NCI-H1930 (cell line): ENCODE measurements at places on chromosomes 3 and 15.

- DNase-seq, result no peak
Observed at GRCh38 chr3:24315971-24316370, 178.7 kb downstream of the THRB start.

DNA sequence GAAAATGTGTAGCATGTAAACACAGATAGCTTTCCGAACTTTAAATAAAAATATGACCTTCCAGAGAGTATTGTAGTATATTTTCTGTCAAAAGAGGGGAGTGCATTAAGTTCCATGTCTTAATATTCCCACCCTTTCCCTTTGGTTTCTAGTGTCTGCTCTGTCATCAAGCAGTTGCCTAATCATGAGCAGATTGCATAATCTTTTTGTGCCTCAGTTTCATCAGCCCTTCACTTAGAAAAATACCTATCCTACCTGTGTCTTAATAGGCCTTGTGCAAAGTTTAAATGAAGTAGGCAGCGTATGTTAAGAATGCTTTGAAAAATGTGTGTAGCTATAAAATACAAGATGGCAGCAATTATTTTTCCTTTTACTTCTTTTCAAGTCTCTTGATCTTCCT, 52.8 kb downstream of the CALML4 start:
- DNase-seq, result no peak

GRCh38 chr3:8743021-8743601, 9.5 kb downstream of the CAV3 start:
- no peak for DNase-seq

DNA sequence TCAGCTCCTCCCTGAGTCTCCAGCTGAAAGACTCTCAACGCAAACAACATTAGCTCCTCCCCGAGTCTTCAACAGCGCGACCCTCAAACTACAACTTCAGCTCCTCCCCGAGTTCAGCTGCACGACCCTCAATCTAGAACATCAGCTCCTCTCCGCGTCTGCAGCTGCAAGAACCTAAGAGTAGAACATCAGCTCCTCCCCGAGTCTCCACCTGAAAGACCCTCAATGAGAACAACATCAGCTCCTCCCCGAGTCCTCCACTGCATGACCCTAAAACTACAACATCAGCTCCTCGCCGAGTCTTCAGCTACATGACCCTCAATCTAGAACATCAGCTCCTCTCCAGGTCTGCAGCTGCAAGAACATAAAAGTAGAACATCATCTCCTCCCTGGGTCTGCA, 78.3 kb downstream of the TFRC start:
- DNase-seq, result no peak

- DNase-seq, result no peak
Observed at GRCh38 chr15:70597056-70597603, 166.2 kb downstream of the UACA start.

- no peak for DNase-seq
Observed at GRCh38 chr3:127083778-127084397, 101.0 kb downstream of the PLXNA1 start.

- DNase-seq, result no peak
Observed at GRCh38 chr15:78630886-78631633, 9.9 kb downstream of the CHRNB4 start.

- no peak for DNase-seq
Observed at GRCh38 chr15:99720533-99720932, 12.7 kb downstream of the LYSMD4 start.

DNA sequence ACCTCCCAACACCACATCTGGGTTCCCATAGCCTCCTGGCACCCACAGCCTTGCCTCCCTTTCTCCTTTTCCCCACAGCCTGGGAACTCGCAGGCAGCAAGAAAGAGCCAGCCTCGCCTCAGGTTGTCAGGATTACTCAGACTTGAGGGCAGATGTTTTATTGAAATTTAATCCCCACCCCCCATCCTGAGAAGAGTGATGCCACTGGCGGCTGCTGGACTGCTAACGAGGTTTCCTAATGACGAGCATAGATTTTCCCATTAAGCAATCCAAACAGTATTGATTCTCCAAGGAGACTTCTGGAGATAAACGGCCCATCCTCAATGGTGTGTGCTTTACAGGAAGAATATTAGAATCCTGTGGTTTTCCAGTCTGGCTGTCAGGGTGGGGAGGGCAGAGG, 13.7 kb downstream of the SHF start:
- no peak for DNase-seq

DNA sequence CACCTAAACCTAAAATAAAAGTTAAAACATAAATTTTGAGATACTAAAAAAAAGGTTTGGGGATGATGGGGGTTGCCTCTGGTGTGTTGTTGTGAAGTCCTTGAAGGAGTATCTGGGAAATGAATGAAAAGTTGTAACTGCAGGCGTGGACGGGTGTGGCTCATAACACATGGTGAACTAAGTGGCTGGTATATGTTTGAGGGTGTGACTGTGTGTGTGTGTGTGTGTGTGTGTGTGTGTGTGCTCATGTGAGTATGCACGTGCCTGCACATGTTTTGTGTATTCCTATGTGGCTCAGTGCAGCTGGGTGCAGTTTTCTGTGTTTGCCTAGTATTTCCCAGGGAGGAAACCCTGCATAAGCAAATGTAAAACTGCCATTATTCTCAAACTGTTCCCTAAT, 229.9 kb upstream of the TRIM42 start:
- DNase-seq, result no peak

DNA sequence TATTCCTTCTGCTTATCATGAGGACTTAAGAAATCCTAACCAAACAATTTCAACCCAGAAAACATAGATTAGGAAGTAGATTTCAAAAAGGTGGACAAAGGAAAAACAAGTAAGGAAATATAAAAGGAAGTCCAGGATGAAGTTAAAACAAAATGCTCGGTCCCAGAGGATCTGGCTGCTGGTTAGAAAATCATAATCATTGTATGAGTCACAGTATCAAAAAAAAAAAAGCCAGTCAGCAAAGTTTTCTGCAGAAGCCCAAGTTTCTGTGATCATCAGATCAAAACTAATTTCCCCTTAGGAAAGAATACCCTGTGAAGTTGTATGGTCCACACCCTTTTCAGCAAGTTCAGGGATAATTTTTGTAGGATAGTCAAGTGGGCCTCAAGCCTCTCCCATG, 43.0 kb upstream of the LRTM1 start:
- DNase-seq, result no peak

- no peak for DNase-seq
Observed at GRCh38 chr15:48913141-48913540, 35.2 kb downstream of the EID1 start.

GRCh38 chr15:49273734-49274318, 103.8 kb downstream of the GALK2 start:
- no peak for DNase-seq

DNA sequence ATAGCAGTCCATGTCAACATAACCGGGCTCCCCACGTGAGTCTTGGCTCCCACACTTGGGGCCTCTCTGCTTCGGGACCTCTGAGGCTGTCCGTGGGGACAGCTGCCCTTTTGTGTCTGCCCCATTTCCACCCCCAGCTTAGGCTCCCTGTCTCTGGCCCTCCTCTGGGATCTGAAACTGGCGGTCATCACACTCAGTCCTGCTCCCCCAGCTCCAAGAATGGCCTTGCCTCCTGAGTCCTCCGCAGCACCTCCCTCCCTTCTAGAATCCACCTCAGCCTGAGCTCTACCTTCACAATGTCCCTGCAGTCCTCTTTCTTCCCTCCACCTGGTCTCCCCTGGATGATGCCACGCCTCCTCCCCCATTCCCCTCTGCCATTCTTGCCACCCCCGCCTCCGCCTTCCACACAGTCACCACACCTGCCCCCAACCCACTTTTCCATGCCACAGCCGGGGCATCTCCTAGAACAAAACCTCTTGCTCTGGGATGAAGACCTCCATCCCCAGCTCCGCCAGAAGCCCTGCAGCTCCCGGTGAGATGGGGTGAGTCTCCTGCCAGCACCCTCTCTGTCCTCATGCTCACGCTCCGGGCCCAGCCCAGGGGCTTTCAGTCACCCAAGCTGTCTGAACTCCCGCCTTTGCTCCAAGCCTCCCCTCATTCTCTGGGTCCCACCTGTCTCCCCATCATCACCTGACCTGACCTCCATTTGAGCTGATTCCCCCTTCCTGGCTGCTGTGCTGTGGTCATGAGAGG, 7.0 kb upstream of the ZXDC start:
- DNase-seq, result no peak
